Left renal cortex interstitium (tissue), 4 donors: ENCODE measurements at places on chromosomes 2 and 18. TPM values are rescaled to one million over a fixed set of nuclear protein-coding genes. Genes with fewer than 3 reads are reported as not detected.

DNA sequence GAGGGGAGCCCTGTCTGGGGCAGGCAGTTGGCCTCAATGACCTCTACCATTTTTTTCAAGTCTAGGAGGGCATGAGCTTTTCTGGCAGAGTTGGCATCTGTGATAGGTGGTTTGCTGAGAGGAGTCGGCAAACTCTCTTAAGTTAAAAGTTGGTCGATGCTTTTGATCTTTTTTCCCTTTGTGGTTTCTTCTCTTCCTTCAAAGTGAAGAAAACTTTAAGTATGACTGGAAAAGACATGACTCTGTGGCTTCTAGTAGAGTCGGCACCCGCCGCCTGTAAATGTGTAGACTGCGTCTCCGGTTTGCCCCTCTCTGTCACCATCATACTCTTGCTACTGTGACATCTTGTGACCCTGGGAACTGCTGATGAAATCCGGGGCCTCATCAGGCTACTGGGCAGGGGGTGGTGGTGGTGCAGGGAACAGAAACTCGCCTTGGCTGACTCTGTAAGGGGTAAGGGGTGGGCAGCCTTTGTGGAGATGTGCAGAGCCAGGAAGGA, 21.1 kb downstream of the INPP5D start:
- DNase-seq: no peak

DNA sequence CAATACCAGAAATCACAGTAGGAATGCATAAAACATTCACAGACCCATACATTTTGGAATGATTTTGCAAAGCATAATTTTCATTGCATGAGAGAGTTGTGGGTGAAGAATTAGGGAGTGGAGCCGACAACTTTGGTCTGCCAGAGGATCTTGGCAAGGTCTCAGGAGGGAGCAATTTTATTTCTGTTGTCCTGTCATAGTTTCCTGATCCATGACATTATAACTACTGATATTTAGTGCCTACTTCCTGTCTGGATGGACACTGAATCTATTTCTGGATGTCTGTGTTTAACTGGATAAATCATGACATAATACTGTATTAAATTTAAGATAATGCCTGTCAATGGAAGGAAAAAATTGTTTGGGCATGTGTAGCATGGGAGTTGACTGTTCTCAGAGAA, 2.4 kb downstream of the ITGA4 start:
- DNase-seq: no peak

DNA sequence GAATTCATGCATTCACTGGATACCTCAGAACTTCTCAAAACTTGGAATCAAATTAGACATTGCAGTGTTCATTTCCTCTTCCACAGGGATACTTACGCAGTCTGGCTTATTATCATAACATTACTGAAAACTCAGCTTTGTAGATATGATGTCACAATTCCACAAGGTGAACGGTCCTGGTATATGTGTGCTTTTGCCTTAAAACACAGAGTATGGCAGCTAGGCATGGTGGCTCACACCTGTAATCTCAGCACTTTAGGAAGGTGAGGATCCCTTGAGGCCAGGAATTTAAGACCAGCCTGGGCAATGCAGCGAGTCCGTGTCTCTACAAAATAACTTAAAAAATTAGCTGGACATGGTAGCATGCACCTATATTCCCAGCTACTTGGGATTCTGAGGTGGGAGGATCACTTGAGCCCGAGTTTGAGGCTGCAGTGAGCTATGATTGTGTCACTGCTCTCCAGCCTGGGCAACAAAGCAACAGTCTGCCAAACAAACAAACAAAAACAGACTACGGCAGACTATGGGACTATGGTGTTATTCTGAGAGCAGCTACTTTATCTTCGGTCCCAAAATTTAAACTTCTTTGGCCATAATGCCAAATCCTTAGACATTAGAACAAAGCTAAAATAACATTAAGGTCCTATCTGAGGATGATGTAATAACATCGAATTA, 1191.9 kb upstream of the SLC39A10 start:
- no peak for DNase-seq

DNA sequence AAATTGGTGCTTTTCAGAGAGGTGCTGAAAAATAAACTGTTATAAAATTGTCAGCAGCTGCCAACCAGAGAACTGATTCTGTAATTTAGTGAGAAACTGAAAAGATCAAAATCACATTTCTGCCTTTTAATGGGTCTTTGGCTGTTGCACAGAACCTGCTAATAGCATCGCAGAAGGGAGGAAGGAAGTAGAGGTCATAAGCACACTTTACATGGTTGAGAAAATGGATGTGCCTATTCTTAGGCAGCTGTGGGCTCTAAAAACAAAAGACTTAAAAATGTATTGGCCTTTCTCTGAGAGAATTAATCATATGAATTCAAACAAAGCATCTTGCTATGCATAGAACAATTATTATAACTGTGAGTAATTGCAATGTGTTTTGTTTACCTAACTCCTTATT, 1186.9 kb downstream of the DSC3 start:
- DNase-seq: no peak

DNA sequence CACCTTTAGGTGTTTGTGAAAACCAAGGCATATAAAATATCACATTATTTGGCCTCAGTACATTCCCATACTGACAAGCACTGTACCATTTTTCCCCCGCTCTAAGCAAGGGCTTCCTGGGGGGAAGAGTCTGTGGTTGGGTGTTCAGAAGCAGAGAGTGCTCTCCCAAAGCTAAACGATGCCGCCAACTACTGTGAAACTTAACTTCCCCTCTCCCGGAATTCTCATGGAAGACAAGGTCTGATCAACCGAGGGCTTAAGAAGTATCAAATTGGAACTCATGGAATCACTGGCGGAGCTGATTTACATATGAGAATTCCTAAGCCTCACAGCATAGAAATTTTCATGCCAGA, 433 bp upstream of the MFF start:
- DNase-seq: peak; percentile 15

- no peak for DNase-seq
Observed at GRCh38 chr2:19408592-19408991, 50.2 kb upstream of the OSR1 start.

DNA sequence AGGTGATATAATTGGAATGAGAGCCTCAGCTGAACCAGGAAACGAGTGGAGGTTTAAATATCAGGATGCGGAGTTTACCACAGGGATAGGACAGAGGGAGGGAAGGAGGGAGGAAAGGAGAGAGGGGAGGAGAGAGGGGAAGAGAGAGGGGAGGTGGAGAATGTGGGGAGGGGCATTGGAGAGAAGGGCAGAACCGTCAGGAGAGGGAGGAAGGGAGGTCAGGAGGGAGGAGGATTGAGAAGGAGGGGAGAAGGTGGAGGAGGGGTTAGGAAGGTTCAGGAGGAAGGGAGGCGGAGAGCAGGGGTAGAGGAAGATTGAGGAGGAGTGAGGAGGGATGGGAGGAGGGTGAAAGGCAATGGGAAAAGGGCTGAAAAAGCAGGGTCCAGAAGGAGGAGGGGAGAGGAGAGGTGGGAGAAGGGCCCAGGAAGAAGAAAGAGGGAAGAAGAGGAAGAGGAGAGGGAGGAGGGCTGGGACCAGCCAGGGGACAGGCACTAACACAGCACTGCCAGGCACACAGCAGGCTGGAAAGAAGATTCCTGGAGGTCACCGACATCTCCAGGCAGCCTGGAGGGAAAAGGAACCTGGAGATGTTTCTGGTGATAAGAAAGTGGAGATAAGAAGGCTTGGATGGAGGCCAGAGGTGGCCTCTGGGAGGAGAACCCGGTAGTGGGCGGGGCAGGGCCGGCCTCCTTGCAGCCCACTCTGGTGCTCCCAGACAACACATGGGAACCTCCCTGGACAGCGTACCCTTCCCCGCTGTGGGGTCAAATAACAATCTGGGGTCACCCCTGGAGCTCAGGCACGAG, 176.7 kb upstream of the SMAD2 start:
- DNase-seq: no peak

GRCh38 chr2:184814421-184814820, 216.1 kb downstream of the ZNF804A start:
- no peak for DNase-seq

STK39 gene
- 34.6 TPM for polyA plus RNA-seq

APCDD1 gene
- polyA plus RNA-seq: 179 TPM

SPDYA gene
- 3.6 TPM for polyA plus RNA-seq

ERBB4 gene
- polyA plus RNA-seq: 51.6 TPM

DSG4 gene
- polyA plus RNA-seq: not detected
